ACHN (cell line): ENCODE measurements at places on chromosomes 1 and 21.
A peak's percentile ranks its signal among the peaks of the same experiment; 100 is the strongest.

DNA sequence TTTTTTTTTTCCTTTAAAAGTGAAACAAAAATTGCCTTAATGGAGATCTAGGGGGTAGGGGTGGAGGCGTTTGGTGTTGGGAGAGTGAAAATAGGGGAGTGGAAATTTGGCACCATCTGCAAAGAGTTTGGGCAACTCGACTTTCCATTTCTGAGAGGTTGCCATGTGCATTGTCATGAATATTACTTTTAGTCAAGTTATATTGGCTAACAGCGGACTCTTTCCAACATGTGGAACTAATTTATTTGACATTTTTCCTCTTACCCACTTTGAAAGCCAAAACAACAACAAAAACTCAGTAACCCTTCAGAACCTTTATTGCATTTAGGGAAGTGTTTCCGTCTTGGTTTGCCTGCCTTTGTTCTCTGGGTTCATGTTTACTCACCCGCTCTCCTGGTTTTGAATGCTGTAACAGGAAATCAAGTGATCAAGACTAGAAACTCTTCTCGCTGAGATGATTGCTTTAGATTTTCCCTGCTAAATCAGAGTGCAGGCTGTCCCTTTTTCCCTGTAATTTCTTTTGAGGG, 70.4 kb downstream of the CACHD1 start:
- no peak for DNase-seq

DNA sequence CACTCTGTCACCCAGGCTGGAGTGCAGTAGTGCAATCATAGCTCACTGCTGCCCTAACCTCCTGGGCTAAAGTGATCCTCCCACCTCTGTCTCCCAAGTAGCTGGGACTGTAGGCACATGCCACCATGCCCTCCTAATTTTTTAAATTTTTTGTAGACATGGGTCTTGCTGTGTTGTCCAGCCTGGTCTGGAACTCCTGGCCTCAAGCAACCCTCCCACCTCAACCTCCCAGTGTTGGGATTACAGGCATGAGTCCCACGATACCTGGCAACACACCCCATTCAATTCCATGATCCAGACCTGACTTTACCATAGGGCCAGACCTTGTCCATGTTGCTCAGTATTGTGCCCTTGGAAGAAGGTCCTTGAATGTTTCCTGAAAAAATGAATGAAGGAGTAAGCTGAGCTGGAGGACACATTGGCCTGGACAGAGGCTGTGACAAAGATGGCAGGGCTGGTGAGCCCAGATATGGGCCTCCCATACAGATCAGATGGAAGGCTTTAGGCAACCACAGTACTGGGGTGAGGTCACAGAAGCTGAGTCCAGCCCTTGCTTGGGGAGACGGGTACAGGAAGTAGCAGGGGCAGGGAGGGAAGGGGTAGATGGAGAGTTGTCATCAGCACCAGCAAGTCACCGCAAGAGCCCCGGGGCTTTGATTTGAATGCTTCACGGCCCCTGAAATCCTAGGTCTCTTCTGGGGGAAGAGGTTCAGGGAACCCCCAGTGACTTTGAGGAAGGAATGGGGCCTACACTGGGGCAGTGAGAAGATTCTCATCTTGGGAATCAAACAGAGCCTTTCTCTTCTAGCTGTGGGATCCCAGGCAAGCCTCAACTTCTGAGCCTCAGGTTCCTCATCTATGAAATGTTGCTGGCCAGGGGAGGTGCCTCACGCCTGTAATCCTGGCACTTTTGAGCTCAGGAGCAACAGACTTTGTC, 40.1 kb upstream of the DMBX1 start:
- no peak for DNase-seq

- no peak for DNase-seq
These were observed 76.9 kb downstream of the EIF4G3 start for GRCh38 chr1:21099869-21100131.

DNA sequence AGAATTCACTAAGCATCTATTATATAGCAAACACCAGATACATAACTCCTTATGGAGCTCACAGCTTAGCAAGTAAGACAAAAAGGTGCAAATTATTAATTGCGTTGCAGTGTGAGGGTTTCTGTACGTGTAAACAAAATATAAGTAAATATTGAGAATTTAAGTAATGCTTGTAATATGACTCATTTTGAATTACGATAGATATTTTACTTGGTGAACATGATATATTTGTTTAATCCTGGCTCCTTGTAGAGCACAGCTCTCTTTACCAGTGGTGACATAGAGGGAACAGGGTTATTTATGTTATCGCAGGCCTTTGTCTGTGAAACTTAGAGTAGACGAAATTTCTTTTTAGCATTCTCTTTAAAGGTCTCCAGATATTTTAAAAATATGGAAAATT, 36.4 kb downstream of the LYPLAL1 start:
- no peak for DNase-seq

DNA sequence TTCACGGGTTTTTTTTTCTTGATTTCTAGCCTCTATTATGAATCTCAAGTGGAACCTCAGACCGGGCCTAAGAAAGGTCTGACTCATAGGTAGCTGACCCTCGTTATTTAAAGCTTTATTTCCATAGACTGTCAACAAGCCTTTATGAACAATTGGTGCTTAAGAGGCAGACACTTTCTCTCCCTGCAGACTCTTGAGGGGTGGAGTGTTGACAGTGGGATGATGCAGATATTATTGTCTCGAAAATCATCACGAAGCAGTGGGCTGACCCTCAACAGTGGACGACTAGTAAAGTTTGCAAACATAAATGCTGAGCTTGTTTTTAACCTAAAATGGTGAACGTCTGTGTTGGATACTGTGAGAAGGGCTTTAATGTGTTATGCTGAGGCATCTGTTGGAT, 1.8 kb downstream of the SFT2D2 start:
- DNase-seq: peak; percentile 35

GRCh38 chr1:27071049-27071416, 58.4 kb upstream of the TENT5B start:
- no peak for DNase-seq

DNA sequence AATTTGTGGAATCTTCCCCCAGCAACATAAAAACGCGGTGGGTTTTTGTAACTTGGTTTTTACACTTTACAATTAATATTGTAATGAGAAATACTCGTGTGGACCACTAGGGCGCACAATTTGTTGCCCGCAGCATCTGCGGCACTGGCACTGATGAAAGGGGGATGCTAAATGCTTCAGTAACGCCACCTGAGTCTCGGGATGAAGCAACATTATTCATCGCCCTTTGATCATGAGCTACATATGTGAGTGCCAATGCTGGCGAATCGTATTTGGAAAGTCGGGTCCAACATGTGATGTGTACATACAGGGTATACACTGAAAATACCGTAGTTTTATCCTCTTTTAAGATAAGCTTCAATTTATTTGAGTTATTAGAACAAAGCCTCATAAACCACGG, 34.2 kb upstream of the COX20 start:
- peak; percentile 58 for DNase-seq
